Psoas muscle (tissue), 8 donors: ENCODE measurements at places on chromosomes 16 and 17.
A peak's percentile ranks its signal among the peaks of the same experiment; 100 is the strongest.

GRCh38 chr17:74921026-74921681 is 1.9 kb downstream of the USH1G start:
- DNase-seq: no peak

GRCh38 chr16:31451681-31452351 is 7.5 kb upstream of the ARMC5 start:
- DNase-seq: peak; percentile 61

- peak; percentile 99 for DNase-seq
These were observed 115.8 kb downstream of the NPIPB11 start for GRCh38 chr16:29290631-29291247.

- no peak for DNase-seq
These were observed 622.2 kb upstream of the SALL1 start for GRCh38 chr16:51773071-51773890.

- DNase-seq: peak; percentile 88
These were observed 3.4 kb upstream of the ZNF385C start for GRCh38 chr17:42101513-42102292.

- no peak for DNase-seq
These were observed 16.5 kb downstream of the PSME3IP1 start for GRCh38 chr16:57169327-57169726.

DNA sequence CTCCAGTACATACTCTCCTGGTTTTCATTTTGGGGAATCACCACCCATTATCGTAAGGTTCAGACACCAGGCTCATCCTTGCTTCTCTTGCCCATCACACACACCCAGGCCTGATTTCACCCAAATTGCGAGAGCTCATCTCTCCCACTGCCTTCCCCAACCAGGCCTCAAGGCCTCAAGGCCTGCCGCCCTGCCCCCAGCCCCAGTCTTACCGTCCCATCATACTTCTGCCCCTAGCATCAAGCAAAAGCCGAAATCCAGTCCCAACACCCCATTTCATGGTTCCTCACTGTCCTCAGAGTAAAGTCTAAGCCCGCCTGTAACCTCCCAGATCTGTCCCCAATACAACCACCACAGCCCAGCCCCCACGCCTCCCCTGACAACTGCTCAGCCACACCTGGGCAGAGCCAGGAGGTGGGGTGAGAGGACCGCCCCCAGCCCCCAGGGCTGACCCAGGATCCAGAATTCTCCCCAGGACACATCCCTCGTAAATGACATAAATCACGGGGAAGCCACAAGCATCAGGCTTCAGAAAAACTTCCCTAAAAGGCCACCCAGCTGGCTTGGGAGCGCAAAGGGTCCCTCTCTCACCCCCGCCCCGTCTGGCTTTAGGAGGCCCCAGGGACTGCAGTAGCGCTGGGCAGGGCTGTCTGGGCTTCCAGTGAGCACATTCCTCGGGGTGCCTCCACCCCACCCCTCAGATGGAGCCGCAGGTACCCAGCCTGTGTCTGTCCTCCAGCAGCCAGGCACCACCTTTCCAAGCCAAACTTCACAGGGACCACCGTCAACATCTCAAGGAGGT is 9.6 kb upstream of the P2RX1 start:
- DNase-seq: no peak

GRCh38 chr17:40453881-40454612 is 10.8 kb downstream of the IGFBP4 start:
- DNase-seq: no peak

DNA sequence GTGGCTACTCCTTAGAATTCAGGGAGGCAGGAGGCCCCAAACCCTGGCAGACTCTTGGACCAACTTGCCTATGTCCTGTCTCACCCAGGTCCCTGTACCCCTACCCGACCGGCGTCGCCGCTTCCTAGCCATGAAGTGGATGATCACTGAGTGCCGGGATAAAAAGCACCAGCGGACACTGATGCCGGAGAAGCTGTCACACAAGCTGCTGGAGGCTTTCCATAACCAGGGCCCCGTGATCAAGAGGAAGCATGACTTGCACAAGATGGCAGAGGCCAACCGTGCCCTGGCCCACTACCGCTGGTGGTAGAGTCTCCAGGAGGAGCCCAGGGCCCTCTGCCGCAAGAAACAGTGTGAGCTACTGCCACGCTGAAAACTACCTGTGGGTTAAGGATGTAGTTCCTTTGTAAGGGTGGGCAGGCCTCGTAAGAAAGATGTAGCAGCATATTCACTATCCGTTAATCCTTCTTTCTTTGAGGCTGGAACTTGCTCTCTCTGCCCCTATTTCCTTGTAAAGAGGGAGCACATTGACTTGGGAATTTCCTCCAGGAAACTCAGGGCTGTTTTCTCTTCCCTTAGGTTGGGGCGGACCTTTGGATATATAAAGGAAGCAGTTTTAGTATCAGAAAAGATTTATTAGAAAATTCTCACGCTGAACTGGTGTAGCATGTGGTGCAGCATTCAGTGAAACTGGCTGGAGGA is 4.1 kb downstream of the MRPS7 start:
- DNase-seq: peak; percentile 32

DNA sequence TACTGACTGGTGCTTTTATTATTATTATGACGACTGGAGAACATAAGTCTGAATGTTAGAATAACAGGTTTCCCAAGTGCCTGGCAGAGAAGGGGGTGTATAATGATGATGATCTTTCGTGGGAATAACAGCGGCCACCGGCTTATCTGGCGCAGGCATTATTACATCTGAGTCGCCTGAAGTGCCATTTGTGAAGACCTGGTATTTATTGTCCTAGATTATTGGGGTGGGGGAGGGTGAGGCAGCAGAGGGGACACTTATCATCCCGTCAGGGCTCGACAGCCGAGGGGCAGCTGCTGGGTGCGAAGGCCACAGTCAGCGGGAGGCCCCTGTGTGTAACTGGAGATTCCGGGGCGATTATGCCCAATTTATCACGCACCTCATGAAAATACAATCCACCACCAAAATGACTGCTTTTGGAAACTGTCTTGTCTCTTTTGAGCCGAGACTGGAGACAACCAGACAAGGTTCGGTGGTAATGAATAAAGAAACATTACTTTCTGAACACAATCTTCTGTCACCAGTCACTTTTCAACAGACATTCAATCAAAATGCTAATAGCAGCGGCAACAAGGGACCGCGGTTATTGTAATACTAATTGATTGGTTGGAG is 199.3 kb downstream of the CCDC182 start:
- DNase-seq: no peak

- DNase-seq: no peak
These were observed 5.4 kb upstream of the CYLD start for GRCh38 chr16:50736448-50736847.

GRCh38 chr17:71502443-71502842 is 618.4 kb upstream of the SOX9 start:
- DNase-seq: no peak

GRCh38 chr16:31453255-31454204 is 5.8 kb upstream of the ARMC5 start:
- peak; percentile 77 for DNase-seq

DNA sequence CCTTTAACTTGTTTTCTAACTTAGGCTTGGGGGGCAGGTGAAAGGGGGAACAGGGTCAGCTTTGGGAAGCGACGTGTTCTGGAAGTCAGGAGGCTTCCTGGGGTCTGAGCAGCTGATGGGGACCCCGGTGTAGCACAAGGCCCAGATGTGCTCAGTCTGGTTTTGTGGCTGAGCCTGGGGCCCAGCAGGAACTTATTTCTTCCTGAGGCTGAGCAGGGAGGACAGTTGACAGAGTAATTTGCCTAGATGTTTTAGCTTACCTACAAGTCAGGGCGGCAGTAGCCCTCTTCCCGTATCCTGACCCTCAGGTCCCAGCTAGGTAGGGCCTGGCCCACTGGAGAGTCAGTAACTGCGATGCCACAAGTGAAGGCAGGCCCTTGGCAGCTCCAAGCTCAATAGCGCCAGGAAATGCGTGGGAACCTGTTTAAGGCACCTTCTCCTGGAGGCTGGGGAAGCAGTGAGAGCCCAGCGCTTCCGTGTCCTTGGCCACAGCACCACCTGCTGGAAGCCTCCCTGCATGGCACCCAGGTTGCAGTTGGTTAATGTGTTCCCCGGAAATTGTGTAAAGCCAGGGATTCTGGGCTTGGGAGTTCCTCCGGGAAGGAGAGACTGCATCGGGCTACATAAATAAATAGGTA is 5.2 kb downstream of the CCR7 start:
- DNase-seq: peak; percentile 91

DNA sequence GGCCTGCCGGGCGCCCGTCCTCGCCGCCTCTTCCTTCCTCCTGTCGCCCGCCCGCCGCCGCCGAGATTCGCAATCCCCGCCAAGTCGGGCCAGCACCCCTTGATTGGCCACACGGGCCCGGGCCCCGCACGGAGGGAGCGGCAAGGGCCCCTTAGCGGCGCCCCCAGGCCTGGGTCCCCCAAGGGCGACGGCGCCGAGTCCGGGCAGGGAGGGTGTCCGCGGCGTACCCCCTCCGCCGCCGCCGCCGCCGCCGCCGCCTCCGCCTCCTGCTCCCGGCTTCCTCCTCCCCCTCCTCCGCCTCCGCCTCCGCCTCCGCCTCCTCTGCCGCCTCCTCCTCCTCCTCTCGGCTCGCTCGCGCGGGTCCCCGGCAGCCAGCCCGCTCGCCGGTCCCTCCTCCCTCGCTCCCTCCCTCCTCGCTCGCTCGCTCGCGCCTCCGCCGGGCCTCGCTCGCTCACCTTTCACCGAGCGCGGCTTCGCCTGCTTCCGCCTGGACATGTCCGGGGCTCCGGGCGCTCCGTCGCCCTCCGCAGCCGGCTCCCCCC is 561 bp downstream of the ZNF423 start:
- peak; percentile 89 for DNase-seq

GRCh38 chr16:8310323-8310722 is 280.0 kb downstream of the TMEM114 start:
- no peak for DNase-seq

GRCh38 chr16:75048054-75048453 is 49.2 kb downstream of the ZNRF1 start:
- no peak for DNase-seq

GRCh38 chr17:60661489-60661888 is 16.2 kb upstream of the BCAS3 start:
- DNase-seq: no peak

GRCh38 chr16:27768651-27769272 is 218.8 kb downstream of the KATNIP start:
- no peak for DNase-seq

DNA sequence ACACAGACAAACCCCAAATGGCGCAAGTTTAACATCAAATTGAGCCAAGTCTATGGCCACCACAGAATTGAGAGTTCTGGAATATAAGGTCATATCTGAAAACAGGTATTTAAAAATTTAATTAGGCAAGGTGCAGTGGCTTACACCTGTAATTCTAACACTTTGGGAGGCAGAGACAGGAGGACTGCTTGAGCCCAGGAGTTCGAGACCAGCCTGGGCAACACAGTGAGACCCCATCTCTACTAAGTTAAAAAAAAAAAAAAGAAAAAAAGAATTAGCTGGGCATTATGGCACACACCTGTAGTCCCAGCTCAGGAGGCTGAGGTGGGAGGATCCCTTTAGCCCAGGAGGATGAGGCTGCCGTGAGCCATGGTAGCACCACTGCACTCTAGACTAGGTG is 19.1 kb downstream of the NFE2L1 start:
- DNase-seq: no peak

- DNase-seq: no peak
These were observed 652.9 kb upstream of the C16orf82 start for GRCh38 chr16:26413780-26414179.

DNA sequence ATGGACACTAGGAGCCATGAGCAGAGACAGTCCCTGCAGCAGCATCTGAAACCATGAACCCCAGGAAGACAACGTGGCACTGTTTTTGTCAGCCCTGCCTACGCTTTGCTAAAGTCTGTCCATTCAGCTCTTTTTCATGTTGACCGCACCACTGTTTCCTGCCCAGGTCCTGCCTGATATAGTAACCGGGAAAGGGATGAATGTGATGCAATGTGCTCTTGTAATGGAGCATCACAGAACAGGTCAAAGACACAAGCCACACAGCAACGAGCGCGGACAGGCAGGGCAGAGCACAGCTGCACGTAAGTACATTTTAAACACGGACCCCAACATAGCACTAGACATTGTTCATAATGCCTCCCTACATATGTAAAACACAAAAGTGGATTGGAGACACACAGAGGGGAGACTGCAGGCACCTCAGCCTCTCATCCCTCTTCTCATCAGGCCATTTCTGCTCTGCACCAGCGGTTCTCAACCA is 16.9 kb upstream of the TNFRSF13B start:
- no peak for DNase-seq

GRCh38 chr17:35740216-35740615 is 8.8 kb downstream of the RASL10B start:
- DNase-seq: no peak

DNA sequence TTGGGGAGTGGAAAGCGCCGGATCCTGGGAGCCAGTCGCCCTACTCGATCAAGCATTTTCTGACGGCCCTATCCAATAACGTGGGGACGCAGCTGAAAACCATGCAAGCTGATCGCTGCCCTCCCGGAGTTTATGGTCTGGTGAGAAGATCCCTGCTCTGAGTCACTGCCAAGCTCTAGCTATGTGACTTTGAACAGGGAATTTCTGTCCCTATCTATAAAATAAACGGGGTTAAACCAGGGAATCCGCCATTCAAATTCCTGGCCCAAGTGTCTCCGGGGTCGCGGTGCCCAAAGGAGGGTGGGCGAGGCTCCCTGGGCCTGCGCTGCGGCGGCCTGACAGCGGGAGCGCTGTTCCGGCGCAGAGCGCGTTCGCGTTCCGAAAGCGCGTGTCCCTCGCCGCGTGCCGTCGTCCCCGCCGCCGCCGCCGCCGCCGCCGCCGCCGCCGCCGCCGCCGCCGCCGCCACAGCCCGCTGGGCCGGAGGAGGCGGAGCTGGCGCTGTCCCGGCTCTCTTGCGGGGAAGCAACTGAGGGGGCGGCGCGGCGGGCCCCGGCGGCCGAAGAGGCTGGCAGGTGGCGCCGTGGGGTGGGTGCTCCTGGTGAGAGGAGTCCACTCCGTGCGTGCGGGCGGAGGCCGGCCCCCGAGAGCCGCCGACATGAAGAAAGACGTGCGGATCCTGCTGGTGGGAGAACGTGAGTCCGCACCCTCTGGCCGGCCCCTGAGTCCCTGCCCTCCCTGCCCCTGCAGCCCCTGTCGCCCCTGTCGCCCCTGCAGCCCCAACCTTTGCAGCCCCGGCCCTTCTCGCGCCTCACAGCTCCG is at the start of gene RHOT1:
TSS of gene RHOT1 (plus strand) at position 465 of the 819 bp plus-strand sequence. CDS start at position 656, 191 bp downstream.
- DNase-seq: peak; percentile 81

DNA sequence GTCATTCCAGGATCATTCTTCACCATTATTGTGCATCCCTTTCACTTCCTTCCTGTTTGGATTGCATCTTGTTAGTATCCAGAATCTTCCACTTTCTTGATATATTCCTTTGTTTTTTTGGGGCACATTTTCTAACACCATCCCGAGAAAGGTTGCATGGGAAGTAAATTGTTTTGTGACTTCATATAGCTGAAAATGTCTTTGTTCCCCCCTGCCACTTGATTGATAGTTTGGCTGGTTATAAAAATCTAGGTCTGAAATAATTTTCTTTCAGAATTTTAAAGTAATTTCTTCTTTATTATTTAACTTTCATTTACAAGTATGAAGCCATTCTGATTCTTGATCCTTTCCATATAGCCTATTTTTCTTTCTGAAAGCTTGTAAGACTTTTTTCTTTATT is 32.7 kb downstream of the GAN start:
- DNase-seq: no peak
